ENCODE measurements at places on chromosomes 4 and X. TPM values are rescaled to one million over a fixed set of nuclear protein-coding genes. Genes with fewer than 3 reads are reported as not detected.

DNA sequence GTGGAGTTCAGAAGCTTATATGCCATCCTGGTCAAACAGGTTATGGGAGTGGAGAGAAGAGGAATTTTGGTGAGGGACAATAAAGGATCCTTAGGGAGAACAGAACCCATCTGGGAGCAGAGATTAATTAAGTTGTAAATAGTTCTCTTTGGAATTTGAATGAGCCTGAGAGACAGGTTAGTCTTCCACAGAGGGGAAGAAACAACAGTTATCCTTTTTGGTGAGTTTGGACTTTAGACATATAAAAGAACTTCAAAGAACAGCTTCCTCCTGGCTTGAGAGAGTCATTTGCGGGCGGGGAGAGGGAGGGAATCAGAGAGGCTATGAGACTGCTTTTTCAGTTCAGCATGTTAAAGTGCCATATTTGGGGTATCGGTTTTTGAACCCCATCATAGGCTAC lies 793.3 kb upstream of the MAGEB2 start:
- DNase-seq = no peak

DNA sequence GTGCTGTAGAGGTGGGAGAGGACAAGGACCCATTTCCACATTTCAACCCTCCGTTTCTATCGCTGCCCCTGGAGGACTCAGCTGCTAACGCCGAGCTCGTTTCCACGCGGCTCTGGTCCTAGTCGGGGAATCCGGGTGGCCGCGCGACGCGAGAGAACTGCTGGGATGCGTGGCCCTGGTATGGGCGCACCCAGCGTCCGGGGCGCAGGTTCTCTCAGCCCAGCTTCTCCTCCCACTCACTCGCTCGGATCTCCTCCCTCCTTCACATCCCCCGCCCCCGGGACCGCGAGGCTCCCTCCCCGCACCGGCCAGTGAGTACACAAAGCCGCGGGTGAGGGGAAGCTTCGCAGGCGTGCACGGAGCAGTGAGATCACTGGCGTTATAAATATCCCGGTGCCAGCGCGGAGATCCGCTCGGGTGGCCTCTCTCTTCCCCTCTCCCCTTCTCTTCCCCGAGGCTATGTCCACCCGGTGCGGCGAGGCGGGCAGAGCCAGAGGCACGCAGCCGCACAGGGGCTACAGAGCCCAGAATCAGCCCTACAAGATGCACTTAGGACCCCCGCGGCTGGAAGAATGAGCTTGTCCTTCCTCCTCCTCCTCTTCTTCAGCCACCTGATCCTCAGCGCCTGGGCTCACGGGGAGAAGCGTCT lies at the start of gene FGF5:
FGF5 (plus strand) TSS at position 412 of the 649 bp plus-strand sequence; CDS start at position 573, 161 bp downstream.
- DNase-seq = peak; percentile 94

GRCh38 chrX:29528281-29528680 lies 687.1 kb upstream of the MAGEB2 start:
- DNase-seq = no peak

- no peak for DNase-seq
These were observed 16.6 kb downstream of the DCUN1D4 start for GRCh38 chr4:51859476-51860031.

- DNase-seq = no peak
These were observed 50.5 kb upstream of the NDST3 start for GRCh38 chr4:117983541-117984365.

DNA sequence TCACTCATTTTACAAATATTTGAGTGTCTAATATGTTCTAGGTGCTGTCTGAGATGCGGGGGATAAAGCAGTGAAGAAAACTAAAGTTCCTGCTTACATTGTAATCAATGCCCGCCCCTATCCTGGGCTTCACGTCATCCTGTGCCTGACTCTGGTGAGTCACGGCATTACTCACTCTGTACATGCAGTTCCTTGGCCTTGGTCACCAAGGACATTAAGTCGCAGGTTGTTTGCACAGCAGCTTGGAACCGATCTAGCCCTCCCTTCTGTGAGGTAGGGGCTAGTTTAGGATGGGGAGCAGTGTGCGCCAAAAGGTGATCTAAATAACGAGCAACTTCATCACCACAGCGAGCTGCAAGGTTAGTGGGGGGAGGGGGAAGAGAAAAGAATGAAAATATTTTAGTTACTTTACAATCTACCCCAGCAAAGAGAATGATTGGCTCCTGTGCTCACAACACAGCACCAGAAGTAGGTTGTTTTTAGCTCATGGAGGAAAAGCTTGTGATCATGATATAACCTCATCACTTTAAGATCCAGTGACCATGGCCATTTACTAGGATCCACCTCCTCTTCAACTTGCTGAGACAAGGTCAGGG lies 48.0 kb upstream of the HDAC8 start:
- peak; percentile 89 for DNase-seq

GPRIN3 gene
- under 0.01 TPM for total RNA-seq

ACOX3 gene
- 23.8 TPM for total RNA-seq

PPP1R3F gene
- total RNA-seq = 10.8 TPM

MAGEA12 gene
- not detected for total RNA-seq

SPATA18 gene
- 17.7 TPM for total RNA-seq

DMD gene
- 4.1 TPM for total RNA-seq
